ENCODE measurements at places on chromosomes 2 and 18.
A peak's percentile ranks its signal among the peaks of the same experiment; 100 is the strongest.

- DNase-seq, result peak; percentile 32
Observed at GRCh38 chr18:77254711-77255405, 5.2 kb downstream of the GALR1 start.

GRCh38 chr2:73983322-73984202, 1.1 kb upstream of the TET3 start:
- DNase-seq, result peak; percentile 82

GRCh38 chr2:238450440-238450861, 23.7 kb downstream of the ASB1 start:
- DNase-seq, result no peak

- peak; percentile 28 for DNase-seq
Observed at GRCh38 chr2:202693503-202693902, 58.7 kb downstream of the FAM117B start.

GRCh38 chr2:215829261-215829660, 184.1 kb downstream of the MREG start:
- no peak for DNase-seq

- DNase-seq, result no peak
Observed at GRCh38 chr2:202643012-202643858, 8.5 kb downstream of the FAM117B start.

DNA sequence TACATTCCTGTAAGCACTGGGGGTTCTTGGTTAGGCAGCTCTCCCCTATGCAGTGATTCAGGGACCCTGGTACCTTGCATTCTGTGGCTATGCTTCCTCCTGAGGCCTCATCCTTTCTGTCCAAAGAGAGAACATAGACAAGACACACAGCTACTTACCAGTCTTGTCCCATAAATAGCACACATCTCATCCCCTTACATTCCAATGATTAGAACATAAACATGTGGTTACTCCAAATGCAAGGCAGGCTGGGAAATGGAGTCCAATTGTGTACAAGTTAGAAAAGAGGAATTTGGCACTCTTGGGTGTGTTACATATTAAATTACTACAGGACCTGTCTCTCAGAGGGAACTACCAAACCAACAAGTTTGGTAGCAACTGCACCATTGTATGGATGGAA, 171.3 kb downstream of the ARHGAP15 start:
- DNase-seq, result no peak

GRCh38 chr18:47632970-47633635, 297.4 kb downstream of the SMAD2 start:
- DNase-seq, result no peak

DNA sequence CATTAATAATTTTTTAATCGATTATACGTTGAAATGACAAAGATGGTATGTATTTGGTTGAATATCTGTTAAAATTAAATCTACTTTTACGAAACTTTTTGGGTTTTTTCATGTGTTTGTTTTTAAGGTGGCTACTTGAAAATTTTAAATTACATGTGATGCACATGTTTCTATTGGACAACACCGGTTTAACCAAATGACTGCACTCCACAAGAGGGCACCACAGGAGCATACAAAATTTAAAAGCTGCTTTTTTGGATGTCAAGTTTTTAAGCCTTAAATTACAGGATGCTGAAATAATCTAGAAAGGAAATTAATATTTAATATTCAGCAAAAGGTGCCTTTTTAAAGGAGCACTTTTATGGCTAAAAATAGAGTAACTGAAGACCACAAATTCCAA, 98.7 kb downstream of the ACVR1 start:
- peak; percentile 32 for DNase-seq

Data from NCI-H1105 treated with DMSO at 0.1 percent for 48 hours (cell line).